ENCODE measurements at places on chromosomes 16 and 17.
A peak's percentile ranks its signal among the peaks of the same experiment; 100 is the strongest.

DNA sequence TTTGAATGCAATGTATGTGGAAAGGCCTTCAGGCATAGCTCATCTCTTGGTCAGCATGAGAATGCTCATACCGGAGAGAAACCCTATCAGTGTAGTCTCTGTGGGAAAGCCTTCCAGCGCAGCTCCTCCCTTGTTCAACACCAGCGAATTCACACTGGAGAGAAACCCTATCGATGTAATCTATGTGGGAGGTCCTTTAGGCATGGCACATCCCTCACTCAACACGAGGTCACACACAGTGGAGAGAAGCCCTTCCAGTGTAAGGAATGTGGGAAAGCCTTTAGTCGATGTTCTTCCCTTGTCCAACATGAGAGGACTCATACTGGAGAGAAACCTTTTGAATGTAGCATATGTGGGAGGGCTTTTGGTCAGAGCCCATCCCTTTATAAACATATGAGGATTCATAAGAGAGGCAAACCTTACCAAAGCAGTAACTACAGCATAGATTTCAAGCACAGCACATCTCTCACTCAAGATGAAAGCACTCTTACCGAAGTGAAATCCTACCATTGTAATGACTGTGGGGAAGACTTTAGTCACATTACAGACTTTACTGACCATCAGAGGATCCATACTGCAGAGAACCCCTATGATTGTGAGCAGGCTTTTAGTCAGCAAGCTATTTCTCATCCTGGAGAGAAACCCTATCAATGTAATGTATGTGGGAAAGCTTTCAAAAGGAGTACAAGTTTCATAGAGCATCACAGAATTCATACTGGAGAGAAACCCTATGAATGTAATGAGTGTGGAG, 24.7 kb downstream of the ZFP90 start:
- no peak for DNase-seq

DNA sequence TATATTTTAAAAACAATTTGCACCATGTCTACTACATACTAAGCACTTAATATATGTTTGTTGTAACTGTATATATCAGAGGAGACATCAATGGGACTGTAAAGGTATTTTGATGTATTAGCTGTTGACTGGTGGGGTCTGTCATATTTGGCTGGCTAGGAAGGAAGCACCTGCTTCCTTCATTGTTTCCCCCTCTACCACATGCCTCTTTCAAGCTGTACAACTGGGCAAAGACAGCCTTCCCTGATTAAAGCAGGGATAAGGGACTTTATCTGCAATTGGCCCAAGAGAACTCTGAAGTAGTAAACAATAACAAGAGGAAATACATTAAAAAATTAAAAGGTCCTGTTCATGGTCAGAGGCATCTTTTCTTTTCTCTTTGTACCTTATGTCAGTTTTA, 5.5 kb upstream of the SLFN12L start:
- no peak for DNase-seq

DNA sequence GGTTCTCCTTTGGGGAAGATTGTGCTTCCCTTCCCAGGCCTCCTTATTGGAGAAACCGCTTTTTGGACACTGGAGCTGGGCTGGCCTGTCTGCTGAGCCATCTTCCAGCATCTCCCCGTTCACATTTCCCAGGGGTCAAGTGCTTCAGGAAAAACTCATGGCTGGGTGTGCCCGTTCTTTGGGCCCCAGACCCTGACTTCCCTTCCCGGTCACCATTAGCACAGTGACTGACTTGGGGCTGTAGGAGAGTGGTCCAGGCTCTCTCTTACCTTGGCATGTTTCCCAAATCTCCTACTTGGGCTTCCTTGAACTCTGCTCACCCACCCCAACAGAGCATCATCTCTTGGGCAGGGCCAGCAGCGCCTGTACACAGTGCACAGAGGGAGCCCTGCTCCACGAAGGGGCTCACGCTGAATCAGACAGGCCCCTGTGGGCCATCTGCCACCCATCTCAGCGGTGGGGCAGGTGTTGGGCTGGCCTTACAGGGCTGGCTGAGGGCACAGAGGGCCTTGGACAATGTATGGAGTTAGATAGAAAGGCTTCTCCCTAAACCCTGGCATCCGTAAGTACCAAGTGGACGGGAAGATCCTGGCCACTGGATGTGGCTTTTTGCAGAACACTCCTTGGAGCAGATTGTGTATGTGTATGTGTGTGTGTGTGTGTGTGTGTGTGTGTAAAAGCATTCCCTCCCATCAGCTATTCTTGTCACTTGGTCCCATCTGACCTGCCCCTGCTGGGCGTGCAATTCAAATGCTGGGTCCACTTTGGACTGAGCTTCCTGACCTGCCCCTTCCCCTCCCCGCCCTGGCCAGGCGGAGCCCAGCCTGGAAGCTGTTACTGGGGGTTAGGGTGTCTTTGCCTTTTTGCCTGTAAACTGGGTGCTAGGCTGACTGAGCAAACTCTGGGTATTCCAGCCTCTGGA, 24.9 kb upstream of the CDC42EP4 start:
- DNase-seq: no peak

DNA sequence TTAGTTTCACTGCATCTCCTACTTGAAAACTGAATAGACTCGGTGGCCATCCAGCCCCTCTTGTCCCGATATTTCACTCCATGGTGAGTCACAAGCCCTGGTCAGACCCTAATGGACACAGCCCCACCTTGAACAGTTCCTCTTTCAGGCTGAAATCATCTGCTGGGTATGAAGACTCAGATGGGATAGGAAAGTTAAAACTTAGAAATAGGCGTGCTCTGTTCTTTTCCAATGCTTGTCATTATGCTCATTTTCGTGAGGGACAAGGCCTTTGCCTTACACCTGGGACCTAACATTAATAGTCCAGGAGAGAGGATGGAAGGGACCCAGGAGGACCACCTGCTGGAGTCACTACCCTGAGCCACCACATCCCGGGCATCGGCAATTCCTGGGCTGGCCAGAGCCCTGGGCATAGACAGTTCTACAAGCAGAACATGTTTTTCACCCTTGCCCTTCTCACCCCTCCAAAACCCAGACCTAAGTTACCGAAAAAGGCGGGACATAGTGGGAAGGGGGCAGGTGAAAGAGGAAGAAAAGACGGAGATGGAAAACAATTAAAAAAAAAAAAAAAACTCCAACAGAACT, 278.3 kb downstream of the SOX9 start:
- no peak for DNase-seq

- no peak for DNase-seq
Observed at GRCh38 chr16:62478903-62479458, 442.7 kb upstream of the CDH8 start.

GRCh38 chr17:50707289-50708049, at the start of gene ANKRD40:
Gene ANKRD40 (minus strand): TSS chr17:50707914. CDS start chr17:50707654, 260 bp downstream.
- DNase-seq: peak; percentile 78

- no peak for DNase-seq
Observed at GRCh38 chr17:27620721-27621120, 10.3 kb upstream of the LGALS9 start.

DNA sequence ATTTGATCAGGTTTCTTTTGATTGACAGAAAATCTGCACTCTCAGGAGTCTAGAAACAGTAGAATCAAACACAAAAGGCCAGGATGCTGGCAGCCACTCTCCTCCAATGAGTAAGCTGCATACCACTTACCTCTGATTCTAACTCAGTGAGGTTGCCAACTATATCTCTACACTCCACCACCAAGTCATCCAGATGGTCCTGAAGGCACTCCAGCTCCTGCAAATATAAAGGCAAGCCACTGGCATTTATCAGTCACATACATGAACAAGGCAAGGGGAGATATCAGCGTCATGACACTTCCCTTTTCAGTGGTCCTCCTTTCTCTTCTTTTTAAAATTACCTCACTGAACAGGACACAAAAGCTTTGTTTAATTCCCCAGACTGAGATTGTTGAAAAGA, 53.1 kb upstream of the CLEC18B start:
- no peak for DNase-seq

- no peak for DNase-seq
Observed at GRCh38 chr17:69320210-69320907, 6.6 kb downstream of the ABCA5 start.

- peak; percentile 61 for DNase-seq
Observed at GRCh38 chr17:81636505-81637288, at the start of the genes NPLOC4 and TSPAN10. Gene NPLOC4 (minus strand): TSS chr17:81637112. CDS start chr17:81636930, 182 bp downstream. Gene TSPAN10 (plus strand): TSS chr17:81637196. CDS start chr17:81642413, 5,217 bp downstream.

DNA sequence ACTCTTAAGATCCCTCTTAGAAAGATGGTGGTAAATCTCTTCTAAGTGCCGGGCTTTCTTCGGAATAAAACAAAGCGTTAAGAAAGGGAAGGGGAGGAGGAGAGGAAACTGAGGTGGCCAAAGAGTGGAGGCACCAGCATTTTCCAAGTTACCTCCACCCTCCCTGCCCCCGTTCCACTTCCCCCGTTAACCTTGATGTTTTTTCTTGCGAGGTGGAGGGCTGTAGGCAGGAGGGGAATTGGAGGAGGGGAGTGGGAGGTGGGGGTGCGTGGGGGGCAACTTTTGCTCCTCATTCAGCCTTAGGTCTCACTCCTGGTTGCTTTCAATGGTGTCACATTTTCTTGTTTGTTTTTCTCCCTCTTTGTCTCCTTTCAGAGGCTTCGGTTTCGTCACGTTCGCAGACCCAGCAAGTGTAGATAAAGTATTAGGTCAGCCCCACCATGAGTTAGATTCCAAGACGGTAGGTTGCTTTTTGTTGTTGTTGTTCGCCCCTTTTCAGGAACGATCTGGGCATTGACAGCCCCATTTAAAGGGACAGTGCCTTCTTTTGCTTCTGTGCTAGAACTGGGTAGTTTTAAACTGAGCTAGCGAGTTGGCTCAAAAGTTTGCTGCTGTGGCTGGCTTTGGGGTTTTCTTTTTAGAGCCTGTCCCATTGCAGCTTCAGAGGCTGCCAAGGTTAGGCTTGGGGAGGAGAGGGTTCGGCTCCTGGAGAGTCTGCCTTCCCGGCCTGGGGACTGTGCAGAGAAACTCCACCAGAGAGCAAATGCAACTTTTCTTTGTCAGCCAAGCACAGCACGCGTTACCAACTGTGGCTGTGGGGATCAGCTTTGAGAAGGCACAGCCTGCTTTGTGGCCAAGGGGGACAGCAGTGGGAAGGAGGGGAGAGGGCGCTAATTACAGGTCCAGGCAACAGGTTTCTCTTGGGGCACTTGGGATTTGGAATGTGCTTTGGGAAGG, 1.9 kb downstream of the MSI2 start:
- DNase-seq: no peak

- DNase-seq: no peak
Observed at GRCh38 chr17:49280918-49281317, 50.3 kb upstream of the PHOSPHO1 start.

DNA sequence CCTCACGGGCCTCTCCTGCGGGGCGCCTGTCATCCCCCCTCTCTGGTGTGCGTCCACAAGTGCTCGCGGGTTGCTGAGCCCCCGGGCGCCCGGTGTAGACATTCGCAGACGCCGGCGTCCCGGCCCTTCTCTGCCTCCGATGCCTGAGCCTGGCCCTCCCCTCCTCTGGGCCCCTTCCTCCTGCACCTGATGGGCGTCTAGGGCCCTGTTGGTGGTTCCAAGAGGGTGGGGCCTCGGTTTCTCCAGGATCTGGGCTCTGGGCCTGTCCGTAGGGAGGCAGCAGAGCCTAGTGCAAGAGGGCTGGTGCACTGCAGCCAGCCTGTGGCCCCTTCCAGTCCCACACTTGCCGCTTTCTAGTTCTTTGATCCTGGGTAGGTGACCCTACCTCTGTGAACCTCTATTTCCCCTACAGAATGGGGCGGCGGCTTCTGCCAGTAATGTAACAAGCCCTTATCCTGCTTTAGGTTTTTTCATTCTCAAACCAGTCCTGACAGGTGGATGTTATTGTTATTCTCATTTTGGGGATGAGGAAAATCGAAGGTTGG, 623 bp downstream of the E4F1 start:
- no peak for DNase-seq

DNA sequence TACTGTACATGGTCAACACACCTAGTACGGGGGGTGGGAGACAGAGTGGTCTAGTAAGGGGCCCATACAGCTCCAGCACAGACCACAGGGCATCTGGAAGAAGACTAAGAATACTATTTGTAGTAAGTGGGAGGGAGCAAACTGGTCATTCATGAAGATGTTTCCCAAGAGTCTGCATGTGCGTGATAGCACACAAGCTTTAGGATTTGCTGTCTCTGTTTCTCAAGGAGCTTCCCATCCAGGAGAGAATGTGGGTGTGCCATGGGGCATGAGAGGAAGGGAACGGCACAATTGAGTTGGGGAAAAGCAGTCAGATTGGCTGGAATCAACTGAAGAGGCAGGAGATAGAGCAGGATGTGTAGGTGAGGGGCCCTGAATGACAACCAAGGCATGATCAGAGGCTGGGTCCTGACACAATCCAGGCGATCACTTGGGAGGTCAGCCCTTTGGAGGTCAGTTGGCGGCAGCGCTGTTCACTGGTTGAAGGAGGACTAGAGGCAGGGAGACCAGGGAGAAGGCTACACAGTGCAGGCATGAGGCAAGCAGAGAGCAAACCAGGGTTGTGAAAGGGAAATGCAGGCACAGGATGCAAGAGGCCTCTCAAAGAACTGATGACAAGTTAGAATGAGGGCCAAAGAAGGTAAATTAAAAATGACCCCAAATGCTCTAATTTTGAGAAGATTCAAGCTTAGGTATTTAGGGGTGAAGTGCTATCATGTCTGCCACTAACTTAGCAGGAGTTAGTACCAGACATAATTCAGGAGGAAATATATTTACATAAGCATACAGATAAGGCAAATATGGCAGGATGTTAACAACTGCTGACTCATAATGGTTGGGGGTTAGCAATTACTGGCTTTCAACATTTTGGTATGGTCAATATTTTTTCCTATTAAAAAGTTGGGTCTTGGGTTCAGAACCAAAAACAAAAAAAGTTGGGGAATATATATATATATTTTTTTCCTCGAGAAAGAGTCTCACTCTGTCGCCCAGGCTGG, 10.3 kb downstream of the UBE2O start:
- DNase-seq: no peak

DNA sequence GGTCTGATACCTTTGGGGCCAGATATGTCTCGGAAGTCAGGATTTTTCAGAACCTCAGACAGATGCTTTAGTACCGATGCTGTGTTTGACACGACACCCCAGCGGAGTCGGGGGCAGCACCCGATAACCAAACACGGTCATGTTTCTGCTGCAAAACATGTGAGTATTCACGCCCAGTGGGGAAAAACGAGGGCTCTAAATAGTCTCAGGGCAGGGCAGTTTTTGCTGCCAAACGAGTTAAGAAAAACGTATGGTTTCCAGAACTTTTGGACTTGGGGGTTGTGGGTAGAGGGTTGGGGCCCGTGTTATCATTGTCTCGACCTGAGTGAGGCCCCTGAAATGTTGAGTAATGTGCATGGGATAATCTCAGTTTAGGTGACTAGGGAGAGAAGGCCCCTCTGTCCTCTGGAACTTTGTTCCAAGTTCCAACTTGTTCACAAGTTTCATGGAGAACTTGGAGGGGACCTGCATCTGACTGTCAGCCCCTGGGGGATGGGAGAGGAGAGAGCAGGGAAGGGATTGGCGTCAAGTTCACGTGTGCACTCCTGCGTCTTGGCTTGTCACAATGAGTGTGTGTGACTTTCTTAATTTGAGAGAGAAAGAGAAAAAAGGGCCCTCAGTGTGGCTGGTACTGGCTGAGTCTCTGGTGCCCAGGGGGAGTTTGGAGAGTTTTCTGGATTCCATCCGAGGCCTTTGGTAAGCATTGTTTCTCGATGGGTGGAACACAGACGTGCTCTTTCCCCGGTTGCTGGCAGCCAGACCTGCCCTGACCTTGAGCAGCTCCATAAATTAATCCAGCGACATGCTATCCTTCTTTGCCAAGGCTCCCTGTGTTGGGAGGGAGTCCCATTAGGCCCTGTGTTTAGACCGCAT, 83.9 kb upstream of the CIBAR2 start:
- DNase-seq: no peak

GRCh38 chr17:59504821-59505220, 60.6 kb upstream of the DHX40 start:
- no peak for DNase-seq

Data from NCI-H1092 (cell line).